ENCODE measurements at places on chromosomes 5 and 9.

DNA sequence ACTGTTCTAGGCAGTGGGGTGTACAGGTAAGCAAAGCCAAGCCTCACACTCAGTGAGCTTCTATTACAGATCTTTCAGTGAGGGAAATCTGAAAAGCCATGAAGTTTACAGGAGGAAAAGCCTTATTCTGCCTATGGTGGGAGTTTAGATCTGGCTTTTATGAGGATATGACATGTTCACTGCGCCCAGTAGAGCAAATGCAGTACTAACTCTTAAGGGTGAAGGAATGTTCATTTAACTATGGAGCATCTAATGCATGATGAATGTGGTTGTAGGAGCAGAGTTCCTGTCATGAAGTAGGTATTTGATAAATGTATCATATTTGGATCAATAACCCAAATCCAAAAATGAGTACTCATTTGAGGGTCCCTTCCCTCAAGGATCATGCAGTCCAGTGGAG, 230.2 kb upstream of the PAPPA start:
- DNase-seq = no peak

- DNase-seq = no peak
Measured at GRCh38 chr5:171771856-171772255, 13.8 kb upstream of the SMIM23 start.

- DNase-seq = peak; percentile 66
Measured at GRCh38 chr5:151257731-151258181, 4.8 kb downstream of the GM2A start.

- no peak for DNase-seq
Measured at GRCh38 chr5:28374492-28374967, 1336.1 kb upstream of the CDH9 start.

DNA sequence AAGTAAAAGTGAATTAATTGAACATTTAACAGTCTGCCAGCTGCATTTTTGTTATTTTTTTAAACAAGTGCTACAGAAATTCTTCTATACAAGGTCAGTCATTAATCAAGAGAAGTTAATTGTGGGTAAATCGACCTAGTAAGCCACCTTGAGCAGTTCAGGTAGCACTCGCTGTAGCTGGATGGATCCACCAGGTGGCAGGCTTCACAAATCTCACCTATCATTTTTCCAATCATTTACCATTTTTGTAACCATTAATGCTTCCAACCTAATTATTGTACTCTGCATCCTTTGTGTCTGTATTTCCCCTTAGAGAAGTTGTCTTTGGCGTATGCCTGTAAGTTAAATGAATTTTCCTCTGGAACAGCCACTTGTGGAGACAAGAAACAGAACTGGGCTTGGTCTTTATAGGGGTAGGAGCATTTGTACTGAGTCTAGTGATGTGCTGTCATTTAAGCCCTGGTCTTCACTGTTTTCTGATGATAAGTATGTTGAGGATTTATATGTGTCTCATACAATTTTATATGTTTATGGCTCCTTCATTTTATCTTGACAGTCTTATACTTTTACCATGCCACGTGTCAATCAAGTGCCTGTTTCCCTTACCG, 39.5 kb downstream of the CD180 start:
- DNase-seq = no peak

GRCh38 chr5:172556262-172556661, 84.8 kb upstream of the NEURL1B start:
- no peak for DNase-seq

GRCh38 chr9:6449645-6450044, 36.6 kb downstream of the UHRF2 start:
- DNase-seq = no peak

GRCh38 chr5:178235588-178235974, 3.0 kb upstream of the PHYKPL start:
- DNase-seq = no peak

- no peak for DNase-seq
Measured at GRCh38 chr5:160166069-160166972, 47.1 kb upstream of the PWWP2A start.

DNA sequence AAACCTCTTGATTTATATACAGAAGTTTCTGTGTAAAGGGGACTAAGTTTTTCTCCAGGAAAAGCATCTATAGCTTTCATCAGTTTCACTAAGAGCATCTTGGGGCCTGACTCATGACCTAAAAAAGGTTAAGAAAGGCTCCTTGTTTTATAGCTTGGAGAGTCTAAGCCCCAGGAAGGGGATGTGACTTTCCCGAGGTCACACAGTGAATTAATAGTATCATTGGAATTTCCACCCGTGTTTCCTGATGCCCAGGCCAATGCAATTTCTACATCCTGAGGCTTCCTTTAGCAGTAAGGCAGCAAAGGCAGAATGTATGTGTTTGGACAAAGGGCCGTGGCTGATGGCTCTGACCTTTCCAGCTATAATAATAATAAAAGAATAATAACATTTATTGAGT, 8.6 kb downstream of the MORN5 start:
- no peak for DNase-seq

DNA sequence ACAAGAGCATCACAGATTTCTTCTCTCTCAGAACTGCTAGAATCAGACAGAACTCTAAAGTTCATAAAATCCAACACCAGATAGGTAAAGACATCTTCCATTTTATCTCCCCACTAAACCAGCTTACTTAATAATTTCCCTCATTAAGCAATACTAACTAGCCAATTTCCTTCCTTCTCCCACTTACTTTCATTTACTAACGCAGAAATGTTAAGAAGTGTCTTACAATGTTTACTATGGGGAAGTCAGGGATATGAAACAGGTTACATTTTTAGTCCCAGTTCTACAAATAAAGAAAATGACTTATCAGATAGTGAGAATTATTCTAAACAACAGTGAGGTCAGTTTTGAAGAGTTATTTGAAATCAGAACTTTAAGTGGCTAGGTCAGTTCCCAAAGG, 236.5 kb downstream of the FBXL17 start:
- DNase-seq = no peak

DNA sequence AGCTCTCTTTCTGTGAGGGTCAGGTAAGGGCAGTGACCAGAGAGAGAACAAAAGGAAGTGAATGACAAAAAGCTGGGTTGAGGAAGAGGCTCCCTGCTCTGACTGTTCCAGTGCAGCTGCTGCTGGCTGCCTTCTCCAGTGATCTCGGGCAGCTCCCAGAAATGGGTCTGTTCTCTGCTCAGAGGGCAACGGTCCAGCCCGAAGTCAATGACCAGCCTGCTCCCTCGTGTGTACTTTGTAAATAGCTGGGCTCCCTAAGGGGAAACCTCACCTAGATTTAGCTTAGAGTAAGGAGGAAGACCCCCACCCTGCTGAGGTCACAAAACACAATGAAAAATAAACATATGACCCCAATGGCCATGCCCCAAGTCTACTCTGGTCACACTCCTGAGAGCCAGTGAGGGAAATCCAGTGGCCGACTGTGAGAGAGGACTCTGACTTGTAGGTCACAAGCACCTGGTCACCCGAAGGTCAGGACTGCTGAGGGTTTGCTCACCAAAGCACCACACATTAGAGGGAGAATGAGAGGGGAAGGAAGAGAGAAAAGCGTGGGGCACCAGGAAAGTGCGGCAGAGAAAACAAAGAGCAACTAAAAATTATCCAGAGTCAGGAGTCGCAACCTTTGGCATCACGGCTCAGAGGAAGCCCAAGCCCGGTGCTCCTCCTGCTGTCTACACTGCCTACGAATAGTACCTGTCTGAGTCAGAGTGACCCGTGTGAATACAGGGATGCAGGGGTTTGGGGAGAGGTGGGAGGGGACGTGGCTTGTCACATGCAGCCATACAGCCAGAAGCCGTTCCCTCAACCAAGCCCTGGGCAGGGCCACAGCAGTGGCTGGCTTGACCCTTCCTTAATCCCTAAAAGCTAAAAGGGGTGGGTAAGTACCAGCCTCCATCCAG, 19.8 kb downstream of the NIPAL4 start:
- DNase-seq = no peak

DNA sequence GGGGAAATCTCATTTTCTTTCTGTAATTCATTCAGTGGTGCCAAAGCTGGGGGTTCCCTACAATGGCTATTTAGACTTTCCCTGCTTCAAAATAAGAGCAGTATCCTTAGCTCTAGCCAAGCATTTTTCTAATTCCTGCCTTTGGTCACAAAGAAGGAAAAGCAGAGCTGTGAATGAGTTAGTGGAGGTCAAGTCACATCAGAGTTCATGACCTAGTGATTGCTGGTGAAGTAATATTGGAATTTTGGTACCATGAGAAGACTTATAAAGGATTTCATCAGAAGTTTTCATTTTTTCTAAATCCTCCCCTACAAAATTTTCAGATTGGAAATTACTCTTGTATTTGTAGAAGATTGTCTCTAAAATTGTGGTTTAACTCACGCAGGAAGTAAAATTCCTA, 28.0 kb downstream of the DNAJC21 start:
- DNase-seq = no peak

Measured in GM12878 (cell line).